Activated T-helper 17 cell treated with anti-CD3 and anti-CD28 coated beads, Interleukin-2, amount 50 U/mL, for 72 hours (primary cell): ENCODE measurements at places on chromosomes 4 and X. TPM values are rescaled to one million over a fixed set of nuclear protein-coding genes. Genes with fewer than 3 reads are reported as not detected.

GRCh38 chr4:159398236-159398638 lies 295.4 kb downstream of the RAPGEF2 start:
- H3K27ac ChIP-seq = no peak overlapping the region
- no peak overlapping the region for H3K4me3 ChIP-seq
- no peaks in the 10 kb centered on the region for H3K36me3 ChIP-seq
- peaks cover 22% of the 10 kb centered on the region for H3K27me3 ChIP-seq
- peaks cover 11% of the 10 kb centered on the region for H3K4me1 ChIP-seq

DNA sequence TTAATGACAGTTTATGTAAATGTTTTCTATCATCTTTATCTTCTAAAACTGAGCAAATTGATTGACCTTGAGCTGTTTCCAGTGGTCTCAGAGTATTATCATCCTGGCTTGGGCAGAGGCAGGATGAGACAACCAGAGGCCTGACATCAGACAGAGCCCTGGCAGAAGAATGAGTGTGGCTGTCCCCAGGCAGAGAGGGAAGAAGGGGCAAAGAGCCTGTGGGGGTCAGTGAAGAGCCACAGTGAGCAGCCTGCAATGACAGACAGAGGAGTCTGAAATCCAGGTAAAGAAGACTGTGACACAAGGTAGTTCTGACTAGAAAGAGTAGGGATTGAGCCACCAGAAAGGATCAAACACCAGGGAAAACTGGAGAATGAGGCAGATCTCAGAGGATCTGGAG lies 182.4 kb upstream of the ARSJ start:
- H3K36me3 ChIP-seq = no peaks in the 10 kb centered on the region
- no peak overlapping the region for H3K27ac ChIP-seq
- no peak overlapping the region for H3K4me3 ChIP-seq
- H3K27me3 ChIP-seq = no peaks in the 10 kb centered on the region
- no peak for ATAC-seq

DNA sequence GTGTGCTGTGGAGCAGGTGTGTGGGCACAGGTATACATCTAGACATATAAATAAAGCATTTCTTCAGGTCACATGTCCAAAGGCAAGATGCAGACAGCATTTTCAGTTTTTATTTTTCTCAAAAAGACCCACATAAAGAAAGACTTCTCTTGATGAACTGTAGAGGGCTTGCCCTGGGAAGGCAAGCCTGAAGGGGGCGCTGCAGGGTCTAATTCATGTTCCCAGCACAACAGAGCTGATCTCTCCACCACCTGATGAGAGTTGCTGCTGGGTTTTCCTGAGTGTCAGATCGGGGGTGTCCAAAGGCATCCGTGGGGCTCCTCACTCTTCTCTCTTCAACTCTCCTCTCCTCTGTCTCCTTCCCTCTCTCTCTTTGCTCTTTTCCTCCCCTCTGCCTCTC lies 26.6 kb downstream of the ADRA2C start:
- no peak overlapping the region for H3K27ac ChIP-seq
- no peak for ATAC-seq

SAGE1 gene
- total RNA-seq = not detected

MAGEA9B gene
- not detected for total RNA-seq

MAGEB1 gene
- total RNA-seq = not detected

- H3K36me3 ChIP-seq = peaks cover 5% of the 10 kb centered on the region
- no peak overlapping the region for H3K27ac ChIP-seq
These were observed 65.1 kb downstream of the CASK start for GRCh38 chrX:41858161-41858775.

QRFPR gene
- not detected for total RNA-seq

DNA sequence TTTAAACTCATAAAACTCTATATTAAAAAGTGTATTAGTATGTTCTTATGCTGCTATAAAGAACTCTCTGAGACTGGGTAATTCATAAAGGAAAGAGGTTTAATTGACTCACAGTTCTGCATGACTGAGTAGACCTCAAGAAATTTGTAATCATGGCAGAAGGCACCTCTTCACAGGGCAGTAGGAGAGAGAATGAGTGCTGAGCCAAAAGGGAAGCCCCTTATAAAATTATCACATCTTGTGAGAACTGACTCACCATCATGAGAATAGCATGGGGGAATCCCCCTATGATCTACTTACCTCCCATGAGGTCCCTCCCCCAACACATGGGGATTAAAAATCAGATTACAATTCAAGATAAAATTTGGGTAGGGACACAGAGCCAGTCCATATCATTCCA lies 463.2 kb downstream of the KLHL13 start:
- no peaks in the 10 kb centered on the region for H3K4me1 ChIP-seq
- no peak overlapping the region for H3K4me3 ChIP-seq
- no peak for ATAC-seq
- H3K36me3 ChIP-seq = no peaks in the 10 kb centered on the region
- H3K27me3 ChIP-seq = no peaks in the 10 kb centered on the region
- no peak overlapping the region for H3K27ac ChIP-seq

DNA sequence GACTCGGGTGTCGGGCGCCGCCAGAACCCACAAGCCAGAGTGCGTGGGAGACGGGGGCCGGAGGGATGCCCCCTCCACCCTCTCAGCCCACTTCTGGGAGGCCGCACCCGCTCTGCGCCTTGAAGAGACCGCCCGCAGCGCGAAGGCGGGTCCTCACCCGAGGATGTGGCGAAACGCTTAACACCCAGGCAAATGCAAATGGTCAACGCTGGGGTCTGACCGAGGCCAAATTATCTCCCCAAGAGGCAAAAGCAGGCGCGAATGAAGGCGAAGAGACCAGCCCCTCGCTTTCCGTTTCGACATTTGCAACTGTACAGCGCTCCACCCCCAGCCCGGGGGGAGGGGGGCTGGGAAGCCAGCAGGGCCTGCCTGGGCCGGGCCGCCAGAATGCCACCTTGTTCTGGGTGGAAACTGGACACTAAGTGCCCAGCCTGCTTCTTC lies 137.7 kb upstream of the ZIC3 start:
- peaks cover 37% of the 10 kb centered on the region for H3K27me3 ChIP-seq
- peaks cover 5% of the 10 kb centered on the region for H3K36me3 ChIP-seq

DNA sequence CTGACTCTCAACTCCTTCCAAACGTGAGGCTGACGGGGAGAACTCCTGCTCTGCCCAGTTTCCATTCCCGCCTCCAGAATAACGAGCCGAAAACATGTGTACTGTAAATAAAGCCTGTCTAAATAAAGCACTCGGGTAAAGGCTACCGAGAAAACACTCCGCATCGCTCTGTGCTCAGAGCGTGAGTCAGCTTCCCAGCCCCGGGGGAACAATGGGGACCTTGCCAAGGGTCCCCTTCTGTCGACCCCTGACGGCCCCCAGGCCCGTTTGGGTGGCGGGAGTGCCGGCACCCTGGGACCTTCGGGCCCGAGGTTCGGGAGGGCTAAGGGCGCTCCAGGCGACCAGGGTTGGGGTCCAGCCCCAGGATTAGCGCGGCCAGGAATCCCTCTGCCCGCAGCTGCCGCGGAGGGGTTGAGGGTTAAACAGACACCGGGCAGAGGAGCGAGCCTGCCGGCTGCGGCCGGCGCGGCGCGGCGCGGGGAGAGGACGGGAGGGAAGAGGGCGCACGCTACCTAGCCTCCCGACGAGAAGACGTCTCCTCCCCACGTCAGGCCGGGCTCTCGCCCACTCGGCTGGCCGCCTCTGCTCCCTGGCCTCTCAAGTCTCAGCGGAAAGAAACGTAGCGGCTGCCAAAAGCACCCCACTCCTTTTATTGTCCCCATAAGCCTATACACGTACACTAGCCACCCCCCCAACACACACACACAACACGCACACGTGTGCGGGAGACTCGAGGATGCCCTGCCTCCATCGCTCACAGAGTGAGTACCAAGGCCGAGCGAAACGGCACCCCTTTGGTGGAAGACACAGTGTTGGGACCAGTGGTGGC lies 85.5 kb downstream of the BCOR start:
- H3K4me3 ChIP-seq = peak overlapping the region; percentile 73
- H3K27me3 ChIP-seq = peaks cover 19% of the 10 kb centered on the region
- no peaks in the 10 kb centered on the region for H3K36me3 ChIP-seq
- no peaks in the 10 kb centered on the region for H3K4me1 ChIP-seq
- peak; percentile 46 for ATAC-seq

DNA sequence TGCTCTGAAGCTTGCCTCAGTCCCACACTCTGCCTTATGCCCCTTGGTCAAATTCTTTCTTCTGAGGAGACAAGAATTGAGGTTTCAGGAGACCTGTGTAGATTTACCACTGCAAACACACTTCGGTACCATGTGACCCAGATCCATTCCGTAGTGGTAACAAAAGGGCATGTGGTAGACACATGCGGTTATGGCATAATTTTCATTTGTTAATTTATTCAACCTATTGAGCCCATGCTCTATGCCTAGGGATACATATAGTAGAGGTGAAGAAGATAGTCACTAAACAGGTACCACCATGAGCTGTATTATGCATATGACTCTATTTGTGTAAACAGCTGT lies 190.9 kb downstream of the NDST4 start:
- H3K27ac ChIP-seq = no peak overlapping the region
- no peaks in the 10 kb centered on the region for H3K27me3 ChIP-seq
- no peak for ATAC-seq
- no peaks in the 10 kb centered on the region for H3K36me3 ChIP-seq
